ENCODE measurements at places on chromosomes 2 and 18.

GRCh38 chr2:232464544-232464885 is 8.6 kb downstream of the ALPI start:
- no peak for DNase-seq

- DNase-seq, result peak; percentile 94
Measured at GRCh38 chr18:55500316-55501086, 87.5 kb downstream of the TCF4 start.

DNA sequence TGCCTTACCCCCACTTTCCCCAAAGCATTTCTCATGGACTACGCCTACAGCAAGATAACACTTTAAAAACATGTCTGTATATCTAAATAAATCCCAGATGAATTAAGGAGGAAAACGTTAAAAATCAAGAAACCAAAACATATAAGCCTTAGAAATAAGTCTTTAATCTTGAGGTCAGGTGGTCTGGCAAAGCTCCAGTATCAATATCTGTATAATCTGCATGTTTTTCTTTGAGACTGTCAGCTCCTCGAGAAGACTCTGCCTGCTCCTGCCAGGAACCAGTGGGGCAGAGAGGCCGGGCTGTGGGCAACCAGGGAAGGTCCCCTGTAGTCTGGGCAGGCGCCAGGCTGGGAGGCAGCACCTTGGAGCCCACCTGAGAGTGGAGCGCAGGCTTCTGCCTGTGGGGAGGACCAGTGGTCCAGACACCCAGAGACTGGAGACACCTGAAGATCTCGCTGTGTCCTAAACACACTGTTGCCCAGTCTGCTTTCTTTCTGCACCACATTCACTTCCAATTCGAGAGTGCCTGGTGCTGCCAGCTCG is 291.0 kb upstream of the SOX11 start:
- DNase-seq, result no peak

DNA sequence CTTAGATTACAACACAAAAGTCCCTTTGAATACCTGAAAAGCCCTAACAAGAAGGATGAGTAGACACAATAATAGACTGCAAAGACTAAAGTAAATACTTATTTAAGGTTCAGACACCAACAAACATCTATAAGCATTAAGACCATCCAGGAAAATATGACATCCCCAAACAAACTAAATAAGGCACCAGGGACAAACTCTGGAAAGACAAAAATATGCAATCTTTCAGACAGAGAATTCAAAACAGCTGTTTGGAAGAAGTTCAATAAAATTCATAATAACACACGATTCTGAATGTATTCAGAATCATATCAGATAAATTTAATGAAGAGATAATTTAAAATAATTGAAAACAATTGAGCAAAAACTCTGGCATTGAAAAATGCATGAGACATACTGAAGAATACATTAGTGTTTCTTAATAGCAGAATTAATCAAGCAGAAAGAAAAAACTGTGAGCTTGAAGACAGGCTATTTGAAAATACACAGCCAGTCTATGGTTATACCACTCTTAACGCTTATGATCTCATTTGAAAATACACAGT is 1388.8 kb downstream of the DSC3 start:
- DNase-seq, result no peak

DNA sequence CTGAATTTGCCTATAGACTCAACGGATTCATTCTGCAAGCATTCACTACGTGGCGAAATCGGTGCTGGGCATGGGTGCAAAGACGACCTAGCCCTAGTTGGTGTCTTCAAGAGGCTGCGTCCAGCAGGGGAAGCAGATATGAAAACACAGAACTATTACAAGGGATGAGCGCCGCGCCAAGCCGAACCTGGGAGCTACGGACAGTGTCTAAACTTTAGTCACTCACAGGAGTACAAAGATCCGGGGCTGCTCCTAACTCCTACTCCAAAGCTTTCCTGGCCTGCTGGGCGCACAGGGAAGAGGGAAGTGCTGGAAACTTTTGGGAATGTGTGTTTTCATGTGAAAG is 732 bp upstream of the ANXA4 start:
- DNase-seq, result peak; percentile 73

DNA sequence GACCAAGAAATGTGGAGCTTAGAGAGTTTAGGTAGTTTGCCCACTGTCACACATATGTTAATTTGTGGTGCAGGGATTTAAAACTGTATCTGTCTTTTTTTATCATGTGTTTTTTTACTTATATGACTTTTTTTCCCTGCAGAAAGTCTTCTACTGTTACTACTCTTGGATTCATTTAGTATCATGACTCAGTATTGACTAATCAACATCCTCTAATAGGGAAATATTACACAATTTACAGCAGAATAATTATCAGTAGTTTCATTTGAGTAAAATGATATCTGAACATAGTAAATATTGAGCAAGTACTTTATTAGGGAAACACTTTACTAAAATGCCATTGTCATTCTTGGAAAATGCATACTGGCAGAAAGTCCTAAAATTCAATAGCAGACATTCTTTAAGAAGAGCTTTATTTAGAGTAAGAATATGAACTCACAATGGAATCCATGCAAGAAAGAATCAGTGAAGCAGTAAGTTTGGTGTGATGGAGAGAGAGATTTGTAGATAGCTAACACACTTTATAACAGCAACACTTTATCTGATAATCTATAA is 425.9 kb upstream of the SLC8A1 start:
- DNase-seq, result no peak

GRCh38 chr2:222595581-222595980 is 60.3 kb downstream of the FARSB start:
- peak; percentile 41 for DNase-seq

DNA sequence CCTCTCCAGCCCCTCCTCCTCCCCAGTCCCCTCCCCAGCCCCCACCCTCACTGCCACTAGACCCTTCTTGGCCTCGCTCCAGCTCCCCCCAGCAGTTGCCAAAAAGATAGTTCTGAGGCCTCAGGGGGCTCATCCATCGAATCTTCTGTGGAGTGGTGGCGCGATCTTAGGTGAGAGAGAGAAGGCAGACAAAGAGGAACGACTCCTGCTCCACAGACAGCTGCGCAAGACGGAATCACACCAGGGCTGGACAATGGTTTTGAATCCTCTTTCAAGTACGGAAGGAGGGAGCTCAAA is 68.1 kb downstream of the LAMA3 start:
- no peak for DNase-seq

DNA sequence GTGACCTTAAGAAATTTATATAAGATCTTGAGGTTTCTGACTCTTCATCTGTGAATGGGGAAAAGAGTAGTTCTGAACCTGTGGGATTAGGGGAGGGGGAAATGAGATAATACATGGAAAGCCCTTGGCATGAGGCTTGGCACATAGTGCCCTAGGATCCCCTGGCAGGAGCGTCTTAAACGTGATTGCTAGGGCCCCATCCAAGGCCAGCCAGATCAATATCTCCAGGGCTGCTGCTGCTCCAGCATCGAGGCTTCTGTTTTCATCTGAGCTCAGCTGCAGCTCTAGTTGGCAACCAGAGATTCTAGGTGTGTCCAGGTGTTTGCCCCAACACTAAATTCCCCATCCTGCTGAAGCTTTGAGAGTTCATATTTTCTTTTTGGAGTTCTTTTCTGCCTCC is 71.0 kb downstream of the IL1R2 start:
- DNase-seq, result no peak

DNA sequence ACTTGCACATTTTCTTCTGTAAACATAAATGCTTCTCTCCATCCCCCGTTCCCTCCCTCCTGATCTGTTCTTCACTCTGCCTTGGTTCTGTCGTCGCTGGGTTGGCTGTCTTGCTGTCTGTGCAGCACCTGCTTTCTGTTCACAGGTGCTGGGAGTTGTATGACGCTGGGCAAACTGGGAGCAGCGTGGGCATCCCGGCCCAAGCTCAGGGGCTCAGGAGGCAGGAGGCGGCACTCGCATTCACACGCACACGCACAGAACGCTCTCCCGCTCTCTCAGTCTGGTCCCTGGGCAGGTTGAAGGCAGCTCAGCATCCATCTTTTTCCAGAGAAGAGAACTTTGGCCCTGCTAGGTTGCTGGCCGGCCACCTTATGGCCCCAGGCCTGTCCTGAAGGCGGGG is 55.7 kb downstream of the GBX2 start:
- DNase-seq, result no peak

DNA sequence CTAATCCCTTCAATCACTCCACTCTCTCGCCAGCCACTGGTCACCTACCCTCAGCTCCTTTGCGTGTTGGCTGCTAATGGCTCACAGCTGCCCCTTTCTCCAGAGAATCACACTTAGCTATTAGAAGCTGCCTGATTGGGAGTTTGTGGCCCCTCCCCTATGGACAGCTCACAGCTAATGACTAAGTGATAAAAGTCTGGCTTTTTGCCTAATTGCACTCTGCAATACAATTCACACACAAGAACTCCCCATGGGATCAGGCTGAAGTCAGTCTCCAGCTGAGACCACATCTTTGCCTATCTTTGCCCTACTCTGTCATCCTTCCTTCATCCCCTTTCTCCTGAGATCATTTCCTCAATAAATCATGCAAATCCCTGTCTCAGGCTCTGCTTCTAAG is 701.9 kb upstream of the RAB6C start:
- DNase-seq, result peak; percentile 20

DNA sequence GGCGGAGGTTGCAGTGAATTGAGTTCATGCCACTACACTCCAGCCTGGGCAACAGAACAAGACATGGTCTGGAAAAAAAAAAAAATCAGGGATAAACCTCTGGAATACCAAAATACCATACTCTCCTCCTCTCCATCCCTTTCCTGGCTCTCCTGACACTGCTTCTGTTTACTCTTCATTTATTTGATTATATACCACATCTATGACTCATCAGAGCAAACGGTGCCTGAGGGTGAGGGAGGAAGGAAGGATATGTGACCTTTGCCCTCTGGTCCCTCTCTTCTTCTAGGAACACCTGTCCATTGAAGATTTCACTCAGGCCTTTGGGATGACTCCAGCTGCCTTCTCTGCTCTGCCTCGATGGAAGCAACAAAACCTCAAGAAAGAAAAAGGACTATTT is 30.0 kb downstream of the VIL1 start:
- DNase-seq, result peak; percentile 2

DNA sequence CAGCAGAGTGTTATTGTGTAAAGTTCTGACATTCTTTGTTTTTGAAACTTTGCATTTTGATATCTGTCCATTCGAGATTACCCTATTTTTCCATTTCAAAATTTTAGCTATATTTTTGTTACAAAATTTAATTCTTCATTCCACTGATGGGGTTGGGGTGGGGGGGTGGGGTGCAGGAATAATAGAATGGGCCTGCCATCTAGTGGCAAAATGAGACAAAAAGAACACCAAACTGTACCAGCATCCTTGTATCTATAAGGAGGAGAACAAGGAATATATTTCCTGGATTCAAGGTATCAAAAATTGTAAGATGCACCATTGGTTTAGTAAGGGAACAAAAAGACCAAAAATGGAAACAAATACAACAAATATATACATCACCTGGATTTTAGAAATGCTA is 27.9 kb upstream of the TTR start:
- DNase-seq, result no peak

- no peak for DNase-seq
Measured at GRCh38 chr2:139825726-139826125, 1045.5 kb upstream of the NXPH2 start.

DNA sequence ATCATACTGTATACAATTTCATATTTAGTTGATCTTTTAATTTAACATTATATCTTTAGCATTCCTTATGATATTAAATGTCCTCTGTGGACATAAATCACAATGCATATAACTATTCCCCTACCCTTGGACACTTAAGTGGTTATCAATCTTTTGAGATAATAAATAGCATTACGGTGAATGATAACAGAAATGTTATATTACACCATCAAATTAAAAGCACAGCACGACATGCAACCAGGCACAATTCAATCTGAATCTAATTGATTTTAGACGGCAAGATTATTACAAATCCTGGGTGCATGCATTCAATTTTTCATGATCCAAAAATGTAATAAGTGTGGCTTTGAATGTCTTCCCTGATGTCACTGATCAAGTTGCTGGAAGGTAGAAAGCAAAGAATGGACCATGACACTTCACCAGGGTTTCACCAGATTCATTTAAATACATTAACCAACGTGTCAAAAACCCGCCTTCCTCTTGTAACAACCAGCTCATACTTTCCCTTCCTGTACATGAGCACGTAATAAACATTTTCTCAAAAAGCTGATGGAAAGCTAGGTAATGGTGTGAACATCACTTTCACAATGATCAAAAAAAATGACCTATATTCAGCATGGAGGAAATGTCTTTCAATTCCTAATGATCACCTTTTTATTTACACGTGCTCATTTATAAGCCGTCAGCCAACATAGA is 513.7 kb upstream of the ID2 start:
- DNase-seq, result no peak

- DNase-seq, result peak; percentile 11
Measured at GRCh38 chr2:199861132-199861774, 10.3 kb upstream of the FTCDNL1 start.

- DNase-seq, result no peak
Measured at GRCh38 chr2:154267983-154268382, 396.3 kb downstream of the GALNT13 start.

DNA sequence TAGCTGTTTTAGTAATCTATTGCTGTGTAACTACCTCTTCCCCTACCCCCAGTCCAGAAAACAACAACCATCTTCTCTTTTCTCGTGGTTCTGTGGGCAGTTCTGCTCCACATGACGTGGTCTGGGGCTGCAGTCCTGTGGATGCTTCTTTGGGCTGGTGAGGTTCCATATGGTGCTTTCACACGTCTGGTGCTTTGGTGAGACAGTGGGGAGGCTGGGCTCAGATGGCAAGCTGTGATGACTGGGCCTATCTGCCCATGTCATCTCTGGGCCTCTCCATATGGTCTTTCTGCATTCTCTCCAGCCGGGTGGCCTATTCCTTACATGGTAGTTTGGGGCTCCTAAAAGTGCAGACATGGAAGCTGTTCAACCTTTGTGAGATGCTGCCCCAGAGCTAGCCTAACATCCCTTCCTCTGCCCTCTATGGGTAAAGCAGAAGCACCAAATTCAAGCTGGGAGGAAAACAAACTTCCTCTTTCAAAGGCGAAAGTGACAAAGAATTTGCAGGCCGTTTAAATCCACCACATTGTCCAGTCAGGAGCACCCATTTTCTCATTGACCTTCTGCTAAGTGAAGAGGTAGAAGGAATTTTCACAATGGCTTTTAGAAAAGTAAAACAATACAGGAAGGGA is 68.3 kb upstream of the IL1R1 start:
- DNase-seq, result no peak

DNA sequence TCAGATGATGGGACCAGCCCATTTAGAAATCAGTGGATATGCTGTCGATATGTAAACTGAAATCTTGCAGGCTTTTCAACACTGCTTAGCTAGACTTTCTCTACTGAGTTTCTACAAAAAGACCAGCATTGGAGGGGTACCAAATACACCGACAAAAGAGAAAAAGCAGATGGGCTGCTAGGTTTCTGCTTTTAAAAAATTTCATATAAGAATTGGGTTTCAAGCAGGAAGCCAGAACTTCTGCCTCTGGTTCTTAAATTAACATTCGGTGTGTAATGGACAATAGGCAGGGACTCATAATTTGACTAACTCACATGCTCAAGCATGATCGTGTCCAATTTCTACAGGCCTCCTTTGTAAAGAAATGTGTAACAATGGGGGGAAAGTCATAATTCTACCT is 3.1 kb downstream of the ARL4C start:
- no peak for DNase-seq

GRCh38 chr18:805755-806110 is 6.3 kb downstream of the YES1 start:
- DNase-seq, result no peak

- DNase-seq, result peak; percentile 81
Measured at GRCh38 chr2:159076241-159076640, 107.8 kb downstream of the TANC1 start.

- DNase-seq, result peak; percentile 38
Measured at GRCh38 chr2:235951982-235952381, 216.2 kb downstream of the GBX2 start.

Data from fibroblast of upper back skin (primary cell).